ENCODE measurements at places on chromosomes 7 and 10.

DNA sequence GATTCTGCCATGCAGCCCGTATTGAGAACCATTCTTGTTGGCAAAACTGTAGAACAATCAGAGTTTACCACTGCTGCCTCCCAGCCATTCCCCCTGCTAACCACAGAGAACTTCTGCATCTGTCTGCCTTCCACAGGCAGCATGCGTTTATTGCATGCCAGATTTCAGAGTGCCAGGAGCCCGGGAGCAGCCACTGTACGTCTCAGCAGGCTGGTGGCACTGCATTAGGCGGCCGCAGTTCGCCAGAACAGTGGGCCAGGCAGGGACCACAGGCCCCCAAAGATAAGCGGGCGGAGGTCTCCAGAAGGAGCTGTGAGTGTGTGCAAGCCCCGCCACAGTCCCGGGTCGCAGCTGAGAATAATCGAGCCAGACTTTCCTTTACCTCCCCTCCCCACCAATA is 31.8 kb downstream of the ZNF467 start:
- no peak for DNase-seq

DNA sequence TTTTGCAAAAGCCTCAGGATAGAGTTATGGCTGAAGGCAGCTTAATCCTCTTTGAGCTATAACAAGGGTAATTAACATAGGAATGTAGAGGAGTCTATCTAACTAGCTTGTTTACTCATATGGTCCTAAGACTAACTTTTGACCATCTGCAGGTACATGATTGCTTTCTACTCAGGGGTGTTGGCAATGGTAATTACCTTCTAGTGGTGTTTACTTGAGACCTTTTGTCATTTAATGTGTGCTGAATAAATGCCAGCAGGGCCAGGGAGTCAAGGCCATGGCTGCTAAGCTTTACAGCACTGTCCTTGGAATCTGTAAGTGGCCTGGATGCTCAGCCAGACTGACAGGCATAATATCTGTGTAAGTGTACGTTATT is 1325.0 kb downstream of the XPNPEP1 start:
- no peak for DNase-seq

GRCh38 chr7:70553364-70553763 is 578.6 kb upstream of the GALNT17 start:
- DNase-seq = no peak

- DNase-seq = no peak
Measured at GRCh38 chr10:130227883-130228282, 91.7 kb downstream of the GLRX3 start.

DNA sequence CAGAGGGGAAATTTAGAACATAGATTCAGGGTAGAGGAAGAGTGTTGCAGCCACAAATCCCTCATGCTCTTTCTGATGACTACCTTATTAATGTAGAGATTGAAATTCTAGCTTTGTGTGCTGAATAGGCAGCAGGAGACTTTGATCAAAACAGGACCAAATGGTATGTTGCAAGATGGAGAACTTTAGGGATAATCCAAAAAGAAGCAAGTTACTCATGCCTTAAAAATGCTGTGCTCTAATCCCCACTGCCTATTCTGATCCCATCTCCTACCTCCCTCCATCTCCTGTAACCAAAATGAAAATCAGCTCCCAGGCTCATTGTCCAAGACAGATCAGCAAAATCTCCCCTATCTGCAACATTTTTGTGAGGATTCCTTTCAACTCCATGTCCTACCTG is 31.3 kb downstream of the CH25H start:
- no peak for DNase-seq

- no peak for DNase-seq
Measured at GRCh38 chr10:106816318-106817085, 348.0 kb downstream of the SORCS1 start.

- DNase-seq = no peak
Measured at GRCh38 chr10:128186959-128187787, 61.0 kb upstream of the MKI67 start.

- no peak for DNase-seq
Measured at GRCh38 chr10:31926765-31927564, 1.7 kb downstream of the ARHGAP12 start.

- no peak for DNase-seq
Measured at GRCh38 chr10:128316925-128317324, 190.7 kb upstream of the MKI67 start.

GRCh38 chr10:11335881-11336430 is 275.5 kb downstream of the USP6NL start:
- DNase-seq = no peak

DNA sequence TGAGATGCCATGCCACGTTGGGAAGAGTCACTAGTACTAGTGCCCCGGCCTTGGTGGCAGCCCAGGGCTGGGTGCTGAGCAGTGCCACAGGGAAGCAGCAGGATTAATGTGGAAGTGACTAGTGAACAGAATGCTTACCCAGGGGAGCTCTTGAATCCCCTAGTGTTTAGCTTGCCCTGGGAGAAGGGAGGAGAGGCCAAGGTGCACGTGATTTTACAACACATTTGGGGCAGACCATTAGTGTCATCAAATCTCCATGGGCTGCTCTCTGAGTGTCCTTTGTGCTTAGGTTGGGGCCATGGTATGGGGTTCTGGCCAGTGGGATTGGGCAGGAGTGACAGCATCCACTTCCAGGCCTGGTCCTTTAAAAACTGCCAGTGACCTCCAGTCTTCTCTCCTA is 37.5 kb downstream of the ARHGAP22 start:
- no peak for DNase-seq

- DNase-seq = no peak
Measured at GRCh38 chr7:14351167-14351566, 361.7 kb upstream of the ETV1 start.

DNA sequence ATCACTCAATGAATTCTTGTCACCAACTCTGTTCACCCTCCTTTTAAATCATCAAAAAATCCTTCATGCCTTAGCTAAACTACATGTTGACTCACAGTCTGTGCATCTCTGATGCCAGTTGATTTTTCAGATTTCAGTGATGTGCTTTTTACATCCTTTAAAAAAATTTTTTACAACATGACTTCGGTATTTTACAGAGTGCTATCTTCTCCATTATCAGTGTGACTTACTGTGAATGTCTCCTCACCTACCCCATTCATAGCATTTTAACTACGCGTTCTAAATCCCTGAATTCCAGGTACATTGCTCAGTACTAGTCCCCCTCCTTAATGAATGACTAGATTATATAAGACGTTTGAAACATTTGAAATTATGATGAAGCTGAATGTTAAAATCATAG is 98.7 kb downstream of the DNAH11 start:
- DNase-seq = no peak

- no peak for DNase-seq
Measured at GRCh38 chr7:16881844-16882243, at the start of gene AGR3. TSS of gene AGR3 (minus strand) at chr7:16881983. CDS start at chr7:16878618, 3,365 bp downstream.

- peak; percentile 24 for DNase-seq
Measured at GRCh38 chr7:155962191-155962967, 150.1 kb upstream of the SHH start.

- DNase-seq = no peak
Measured at GRCh38 chr10:75956624-75957023, 525.2 kb downstream of the LRMDA start.

DNA sequence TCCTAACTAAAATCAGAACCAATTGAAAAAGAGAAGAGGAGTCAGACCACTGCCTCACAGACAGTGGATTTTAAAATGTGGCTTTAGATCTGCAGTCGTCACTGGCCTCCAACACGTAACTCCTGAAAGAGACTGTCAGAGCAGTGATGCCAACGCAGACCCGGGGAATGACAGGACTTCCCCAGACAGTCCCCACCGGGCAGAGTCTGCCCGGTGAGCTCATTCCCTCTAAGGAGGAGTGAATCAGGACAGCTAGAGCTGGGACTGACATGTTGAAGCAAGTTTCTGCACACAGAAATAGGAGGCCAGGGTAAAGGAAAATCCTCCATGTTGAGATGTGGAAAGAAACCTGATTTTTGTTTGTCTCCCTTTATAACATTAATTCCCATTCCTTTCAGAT is 105.0 kb downstream of the TES start:
- no peak for DNase-seq

DNA sequence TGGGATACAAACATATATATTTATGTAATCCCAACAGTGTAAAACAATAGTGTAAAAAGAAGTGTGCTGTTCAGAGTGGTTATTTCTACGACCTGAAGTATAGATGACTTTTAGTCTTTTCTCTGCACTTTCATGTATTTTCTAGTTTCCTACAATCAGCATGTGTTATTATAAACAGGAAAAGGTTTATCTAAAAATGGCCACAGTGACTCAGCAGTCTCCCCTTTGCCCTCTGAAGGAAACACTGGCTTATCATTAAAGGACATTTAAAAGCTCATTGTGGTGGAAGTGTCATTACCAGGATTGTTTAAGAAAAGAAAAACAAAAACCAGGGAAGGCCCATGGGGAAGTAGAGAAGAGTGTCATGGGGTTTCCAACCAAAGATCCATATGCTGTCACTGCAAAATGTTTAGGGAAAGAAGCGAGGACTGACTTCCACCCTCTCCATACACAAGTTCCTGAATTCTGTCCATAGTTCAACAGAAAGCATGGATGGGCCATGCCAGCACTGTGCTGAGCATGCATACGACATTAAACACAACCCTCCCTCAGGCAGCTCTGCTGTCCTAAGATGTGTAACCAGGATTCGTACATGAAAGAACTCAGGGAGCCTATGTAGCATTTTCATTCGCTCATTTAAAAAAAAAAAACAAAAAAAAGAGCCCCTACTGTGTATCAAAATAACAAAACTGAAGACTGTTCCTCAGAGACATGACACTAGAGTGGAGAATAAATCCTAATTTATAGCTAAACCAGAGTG is 10.2 kb downstream of the CYREN start:
- no peak for DNase-seq

GRCh38 chr7:27096768-27097514 is 1.1 kb upstream of the HOXA1 start:
- DNase-seq = no peak

DNA sequence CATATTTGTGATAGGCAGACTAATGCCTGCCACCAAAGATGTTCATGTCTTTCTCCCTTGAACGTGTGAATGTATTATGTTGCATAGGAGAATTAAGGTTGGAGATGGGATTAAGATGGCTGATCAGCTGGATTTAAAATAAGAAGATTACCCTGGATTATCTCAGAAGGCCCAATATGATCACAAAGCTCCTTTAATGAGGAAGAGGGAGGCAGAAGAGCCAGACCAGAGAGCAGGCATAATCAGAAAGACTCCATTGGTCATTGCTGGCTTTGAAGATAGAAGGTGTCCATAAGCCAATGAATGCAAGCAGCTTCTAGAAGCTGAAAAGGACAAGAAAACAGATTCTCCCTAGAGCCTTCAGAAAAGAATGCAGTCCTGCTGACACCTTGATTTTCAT is 410.3 kb downstream of the GRM8 start:
- no peak for DNase-seq

GRCh38 chr7:37848297-37848696 is at the start of gene NME8:
TSS of gene NME8 (plus strand) at chr7:37848597. CDS start at chr7:37850267, 1,670 bp downstream.
- DNase-seq = no peak

DNA sequence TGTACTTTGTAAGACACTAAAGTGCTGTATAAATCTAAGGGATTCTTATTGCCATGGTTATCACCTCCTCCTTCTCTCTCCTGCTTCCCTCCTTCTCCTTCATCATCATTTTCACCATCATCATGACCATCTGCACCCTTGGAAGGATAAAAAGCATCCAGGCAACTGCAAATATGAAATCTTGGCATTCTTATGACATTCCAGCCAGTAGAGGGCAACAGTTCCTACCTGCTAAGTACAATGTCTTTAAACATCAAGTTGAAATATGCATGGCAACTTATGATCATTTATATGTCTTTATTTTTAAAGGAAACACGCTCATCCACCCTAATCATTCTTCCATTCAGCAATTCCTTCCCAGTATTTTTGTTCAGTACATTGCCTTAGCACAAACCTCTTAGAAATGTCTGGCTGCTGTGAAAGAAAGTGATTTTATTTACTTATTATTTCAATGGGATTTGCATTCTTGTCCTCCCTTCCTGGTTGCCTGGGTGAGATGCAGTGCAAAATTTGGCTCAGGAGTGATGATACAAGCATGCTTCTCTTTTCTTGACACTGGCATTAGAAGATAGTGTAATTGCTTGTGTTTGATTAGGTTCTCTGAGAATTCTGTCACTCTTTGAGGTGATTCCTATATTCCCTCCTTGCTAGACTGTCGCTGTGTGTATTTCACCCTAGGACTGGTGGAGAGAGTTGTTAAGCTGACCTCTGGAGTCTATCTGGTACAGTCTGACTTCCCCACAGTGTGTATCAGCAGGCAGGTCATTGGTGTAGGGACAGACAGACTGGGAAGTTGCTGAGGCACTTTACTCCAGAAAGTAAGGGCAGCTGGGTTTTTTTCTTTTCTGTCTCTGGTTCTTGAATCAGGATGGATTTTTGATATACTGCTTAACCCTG is 188.5 kb upstream of the BMPER start:
- no peak for DNase-seq

- DNase-seq = no peak
Measured at GRCh38 chr10:61994405-61995219, 93.1 kb downstream of the ARID5B start.

GRCh38 chr7:130242198-130243014 is 24.3 kb upstream of the CPA2 start:
- peak; percentile 62 for DNase-seq

DNA sequence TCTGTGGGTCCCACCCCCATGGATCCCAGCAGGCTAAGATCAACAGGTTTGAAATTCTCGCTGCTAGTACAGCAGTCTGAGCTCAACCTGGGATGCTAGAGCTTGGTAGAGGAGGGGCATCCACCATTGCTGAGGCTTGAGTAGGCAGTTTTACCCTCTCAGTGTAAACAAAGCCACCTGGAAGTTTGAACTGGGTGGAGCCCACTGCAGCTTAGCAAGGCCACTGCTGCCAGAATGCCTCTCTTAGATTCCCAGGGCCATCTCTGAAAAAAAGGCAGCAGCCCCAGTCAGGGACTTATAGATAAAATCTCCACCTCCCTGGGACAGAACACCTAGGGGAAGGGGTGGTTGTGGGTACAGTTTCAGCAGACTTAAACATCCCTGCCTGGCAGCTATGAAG is 190.0 kb upstream of the CACNA2D1 start:
- DNase-seq = no peak

DNA sequence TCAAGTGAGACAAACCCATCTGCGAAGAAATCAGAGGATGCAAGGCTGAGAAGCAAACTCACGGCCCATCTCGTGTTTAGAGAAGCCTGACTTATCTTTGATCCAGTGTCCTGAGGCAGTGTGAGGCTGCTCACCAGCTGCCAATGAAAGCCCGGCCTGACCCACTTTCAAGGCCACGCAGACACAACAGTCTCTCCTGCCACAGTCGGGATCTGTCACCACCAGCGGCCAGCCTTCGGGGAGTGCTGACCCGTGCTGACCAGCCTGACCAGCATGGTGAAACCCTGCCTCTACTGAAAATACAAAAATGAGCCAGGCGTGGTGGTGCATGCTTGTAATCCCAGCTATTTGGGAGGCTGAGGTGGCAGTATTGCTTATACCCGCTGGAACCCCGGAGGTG is 7.4 kb upstream of the DNAJB6 start:
- DNase-seq = no peak

Measured in stimulated activated CD4-positive, alpha-beta T cell treated with anti-CD3 and anti-CD28 coated beads, Interleukin-2, amount 100 ng/mL, for 48 hours (primary cell).